ENCODE measurements at places on chromosomes 5 and 9.

- peak; percentile 81 for DNase-seq
Observed at GRCh38 chr5:151496041-151496484, 48.7 kb downstream of the SLC36A1 start.

- DNase-seq = no peak
Observed at GRCh38 chr9:126665644-126666035, 51.9 kb downstream of the LMX1B start.

DNA sequence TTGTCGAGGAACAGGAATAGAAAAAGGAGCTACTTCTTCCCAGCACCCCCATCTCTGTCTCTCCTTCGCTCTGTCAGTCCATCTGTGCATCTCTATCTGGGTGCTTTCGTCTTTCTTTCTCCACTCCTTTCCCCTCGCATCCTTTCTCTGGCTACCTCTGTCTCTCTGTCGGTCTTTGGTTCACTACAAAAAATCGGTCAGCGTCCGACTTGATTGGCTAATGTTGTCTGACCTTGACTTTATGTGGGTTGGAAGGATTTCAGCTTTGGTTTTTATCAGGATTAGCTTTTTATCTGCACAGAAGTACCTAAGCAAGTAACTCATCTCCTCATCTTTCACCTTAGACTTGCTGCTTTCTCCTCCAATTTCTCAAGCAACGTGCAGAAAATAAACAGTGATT lies 575.2 kb upstream of the ZNF462 start:
- no peak for DNase-seq

DNA sequence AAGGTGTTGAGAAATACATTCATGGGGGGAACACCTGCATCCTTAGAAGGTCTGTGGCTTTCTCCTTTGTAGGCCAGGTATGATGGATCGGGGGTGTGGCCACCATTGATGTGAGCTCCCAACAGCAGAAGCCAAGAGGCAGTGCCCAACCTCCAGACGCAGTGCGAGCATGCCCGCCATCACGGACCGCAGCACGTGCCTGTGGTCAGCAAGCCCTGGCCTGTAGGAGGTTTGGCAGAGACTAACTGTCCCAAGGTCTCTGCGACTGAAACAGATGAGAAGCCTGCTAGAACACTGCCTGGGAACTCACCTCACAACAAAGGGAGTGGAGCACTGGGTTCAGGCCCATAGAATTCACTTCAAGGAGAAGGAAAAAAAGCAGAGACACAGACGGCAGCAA lies 31.9 kb upstream of the ZNF354A start:
- DNase-seq = no peak

- DNase-seq = peak; percentile 76
Observed at GRCh38 chr9:86359151-86359879, 5.1 kb upstream of the TUT7 start.
